ENCODE measurements at places on chromosomes 2 and 18.

- DNase-seq, result no peak
These were observed 20.8 kb downstream of the CRIM1 start for GRCh38 chr2:36376319-36376765.

- DNase-seq, result no peak
These were observed 37.3 kb upstream of the SKOR2 start for GRCh38 chr18:47288741-47289140.

DNA sequence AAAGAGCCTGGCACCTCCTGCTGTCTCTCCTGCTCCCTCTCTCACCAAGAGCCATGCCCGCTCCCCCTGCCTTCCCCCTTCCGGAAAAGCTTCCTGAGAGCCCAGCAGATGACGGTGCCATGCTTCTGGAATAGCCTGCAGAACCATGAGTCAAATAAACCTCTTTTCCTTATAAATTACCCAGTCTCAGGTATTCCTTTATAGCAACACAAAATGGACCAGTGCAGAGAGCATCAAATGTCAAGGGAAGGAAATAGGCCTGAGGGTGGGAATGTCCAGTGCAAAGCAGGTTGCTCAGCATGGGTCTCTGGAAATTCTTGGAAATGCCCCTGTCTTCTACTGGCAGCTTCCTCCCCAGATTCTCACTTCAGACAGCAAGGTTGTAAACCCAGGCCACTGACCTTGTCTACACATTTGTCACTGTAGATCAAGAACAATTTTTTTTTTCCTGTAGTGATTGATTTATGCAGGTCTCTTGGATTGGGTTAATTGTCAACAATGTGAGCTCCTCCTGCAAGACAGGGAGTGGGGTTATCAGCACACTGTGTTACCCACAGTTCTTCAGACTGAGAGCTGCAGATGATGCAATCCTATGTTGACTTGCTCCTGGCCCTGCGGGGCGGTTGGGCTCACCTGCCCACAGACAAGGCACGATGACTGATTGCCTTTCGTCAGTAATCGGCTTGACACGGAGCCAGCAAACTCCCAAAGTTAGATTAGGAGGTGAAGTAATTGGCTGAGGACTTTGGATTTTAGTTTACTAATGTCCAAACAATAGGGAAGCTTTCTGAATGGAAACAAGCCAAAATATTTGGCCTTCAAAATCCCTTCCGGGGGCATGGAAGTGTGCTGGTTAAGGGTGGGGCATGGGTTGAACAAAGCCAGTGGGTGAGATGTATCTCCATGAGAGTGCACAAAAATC, 5.4 kb upstream of the BOD1L2 start:
- DNase-seq, result no peak

- DNase-seq, result no peak
These were observed 68.4 kb upstream of the ITM2C start for GRCh38 chr2:230796280-230796862.

- no peak for DNase-seq
These were observed 66.2 kb downstream of the TSN start for GRCh38 chr2:121821476-121822158.

DNA sequence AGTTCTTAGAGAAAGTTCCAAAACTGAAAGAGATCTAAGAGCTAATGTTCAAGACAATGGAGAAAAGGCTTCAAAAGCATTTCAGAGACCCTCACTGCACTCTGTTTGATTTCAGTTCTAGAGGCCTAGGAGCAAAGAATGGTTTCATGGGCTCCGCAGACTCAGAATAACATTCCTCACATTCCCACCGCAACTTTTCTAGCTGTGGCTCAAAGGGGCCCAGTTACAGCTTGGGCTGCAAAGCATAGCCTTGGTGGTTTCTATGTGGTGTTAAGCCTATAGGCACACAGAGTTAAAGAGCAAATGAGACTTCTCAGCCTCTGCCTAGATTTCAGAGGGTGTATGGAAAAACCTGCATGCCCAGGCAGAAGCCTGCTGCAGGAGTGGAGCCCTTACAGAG, 73.0 kb downstream of the FSIP2 start:
- peak; percentile 10 for DNase-seq

GRCh38 chr2:99827296-99827999, 314.9 kb downstream of the AFF3 start:
- no peak for DNase-seq

GRCh38 chr18:9827793-9828505, 57.8 kb upstream of the TXNDC2 start:
- no peak for DNase-seq

DNA sequence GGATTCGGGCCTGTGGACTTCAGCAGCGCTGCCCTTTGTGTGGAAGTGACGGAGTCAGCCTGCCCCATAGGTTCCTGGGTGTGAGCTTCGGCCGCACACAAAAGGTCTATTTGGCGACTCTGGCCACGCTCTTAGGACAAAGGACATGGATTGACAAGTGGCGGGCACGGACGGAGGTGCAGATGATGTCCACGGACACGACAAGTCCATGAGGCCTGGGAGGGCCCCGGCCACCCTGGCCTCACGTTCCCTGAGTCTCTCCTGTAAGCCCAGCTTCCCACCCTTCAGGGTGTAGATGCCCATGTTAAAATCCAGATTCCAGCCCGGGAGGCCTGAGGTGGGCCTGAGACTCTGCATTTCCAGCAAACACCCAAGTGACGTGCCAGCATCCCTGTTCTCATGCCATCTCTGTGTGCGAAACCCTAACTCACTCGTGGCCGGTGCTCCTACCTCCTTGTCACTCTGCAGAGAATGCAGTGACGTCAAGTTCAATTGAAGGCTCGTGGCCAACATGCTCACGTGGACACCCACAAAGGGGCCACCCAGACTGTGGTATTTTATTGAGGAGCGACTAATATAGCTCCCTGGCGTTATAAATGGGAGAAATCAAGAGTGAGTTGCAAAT, 111.7 kb downstream of the RTP5 start:
- DNase-seq, result no peak

- DNase-seq, result no peak
These were observed 37.0 kb downstream of the PPP4R1 start for GRCh38 chr18:9577361-9577760.

DNA sequence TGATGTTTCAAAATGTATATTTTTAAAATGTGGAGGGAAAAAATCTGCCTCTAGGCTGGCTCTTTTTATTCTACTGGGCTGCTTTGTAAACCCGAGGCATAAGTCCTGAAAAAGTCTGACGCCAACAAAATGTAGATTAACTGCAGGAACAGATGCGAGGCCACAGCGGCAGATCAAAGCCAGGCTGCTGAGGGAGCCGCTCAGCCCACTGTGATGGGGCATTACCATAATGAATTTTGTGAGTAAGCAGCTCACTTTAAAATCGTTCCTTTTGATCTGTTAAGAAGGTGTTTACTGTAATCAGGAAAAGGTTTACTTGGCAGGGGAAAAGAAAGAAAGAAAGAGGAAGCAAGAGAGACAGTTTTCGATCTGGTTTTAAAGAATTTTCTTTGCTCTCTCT, 269.0 kb downstream of the ICOS start:
- DNase-seq, result peak; percentile 74

- DNase-seq, result no peak
These were observed 18.5 kb downstream of the PDCL3 start for GRCh38 chr2:100581277-100581612.

DNA sequence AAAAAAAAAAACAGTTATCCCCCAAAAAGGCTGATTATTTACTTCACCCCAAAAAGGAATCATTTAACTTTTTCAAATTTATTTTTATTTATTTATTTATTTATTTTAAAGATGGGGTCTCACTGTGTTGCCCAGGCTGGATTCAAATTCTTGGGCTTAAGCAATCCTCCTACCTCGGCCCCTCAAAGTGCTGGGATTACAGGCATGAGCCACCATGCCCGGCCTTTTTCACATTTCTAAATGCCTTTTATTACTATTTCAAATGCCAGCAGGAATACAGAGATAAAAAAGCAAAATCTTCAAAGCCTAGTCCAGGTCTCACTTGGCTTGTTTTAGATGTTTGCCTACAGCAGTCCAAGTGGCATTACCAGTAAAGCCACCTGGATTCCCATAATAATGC, 239.1 kb downstream of the ALPK2 start:
- DNase-seq, result no peak

DNA sequence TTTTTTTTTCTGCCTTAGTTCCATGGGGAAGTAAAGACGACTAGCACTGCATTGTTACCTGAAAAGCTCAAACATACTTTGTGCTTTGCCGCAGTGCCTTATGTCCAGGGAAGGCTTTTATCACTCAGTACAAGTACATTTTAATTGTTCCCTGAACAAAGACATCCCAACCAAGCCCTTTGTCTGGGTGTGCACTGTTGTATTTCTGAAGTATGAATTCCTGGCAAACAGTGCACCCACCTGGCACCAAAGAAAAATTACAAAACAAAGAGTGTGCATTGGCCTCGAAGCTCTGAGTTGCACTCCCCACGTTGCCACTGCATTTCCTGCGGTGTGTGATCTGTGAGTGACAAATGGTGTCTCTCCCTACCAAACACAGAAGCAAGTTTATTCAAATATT, 858.5 kb upstream of the PIK3C3 start:
- DNase-seq, result peak; percentile 8

GRCh38 chr2:40497251-40497859, 45.5 kb upstream of the SLC8A1 start:
- no peak for DNase-seq

DNA sequence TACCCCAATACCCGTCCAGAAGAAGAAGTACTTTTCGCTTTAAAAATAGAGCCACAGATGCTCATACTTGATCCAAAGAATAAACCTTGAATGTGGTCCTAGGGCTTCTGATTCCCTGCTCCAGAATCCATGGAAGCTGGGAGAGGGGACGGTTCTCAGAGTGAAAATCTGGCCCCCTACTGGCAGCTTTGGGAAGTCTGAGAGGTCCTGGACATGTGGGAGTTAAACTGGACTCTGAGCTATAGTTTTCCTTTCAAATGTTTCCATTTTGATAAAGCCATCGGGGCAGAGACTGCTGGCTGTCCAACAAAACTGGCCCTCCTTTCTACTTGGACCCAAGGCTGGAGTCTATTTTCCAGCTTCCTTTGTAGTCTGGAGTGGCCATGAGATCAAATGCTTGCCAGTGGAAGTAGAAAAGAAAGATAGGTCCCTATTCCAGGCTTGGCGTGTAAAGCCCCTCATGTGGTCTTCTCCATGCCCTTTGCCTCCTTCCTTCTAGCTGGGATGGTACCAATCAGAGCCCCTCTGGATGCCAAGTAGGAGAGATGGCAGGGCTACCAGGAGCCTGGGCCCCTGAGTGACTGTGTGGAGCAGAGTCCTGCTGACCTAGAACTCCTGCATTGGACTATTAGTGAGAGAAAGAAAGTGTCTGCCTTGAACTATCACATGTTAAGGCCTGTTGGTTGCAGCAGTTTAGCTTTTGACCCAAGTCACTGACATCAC, 37.7 kb upstream of the TBC1D8 start:
- peak; percentile 71 for DNase-seq

DNA sequence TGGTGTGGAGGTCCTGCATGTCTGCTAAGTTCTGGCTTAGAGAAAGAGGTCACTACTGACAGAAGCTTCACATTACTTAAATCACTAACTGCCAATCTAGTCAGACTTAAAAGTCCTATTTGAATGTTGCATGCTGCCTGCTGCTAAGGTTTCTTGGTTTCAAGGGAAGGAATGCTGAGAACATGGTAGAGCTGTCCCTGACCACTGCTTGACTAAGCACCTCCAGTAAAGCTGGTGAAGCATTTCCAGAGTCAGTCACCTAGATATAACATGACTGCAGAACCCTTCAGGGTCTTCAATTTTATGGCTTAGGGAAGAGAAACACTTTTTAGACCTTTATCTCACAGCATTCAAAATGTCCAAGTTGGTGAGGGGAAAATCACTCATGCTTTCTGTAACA, 2178.3 kb upstream of the PIK3C3 start:
- DNase-seq, result no peak

DNA sequence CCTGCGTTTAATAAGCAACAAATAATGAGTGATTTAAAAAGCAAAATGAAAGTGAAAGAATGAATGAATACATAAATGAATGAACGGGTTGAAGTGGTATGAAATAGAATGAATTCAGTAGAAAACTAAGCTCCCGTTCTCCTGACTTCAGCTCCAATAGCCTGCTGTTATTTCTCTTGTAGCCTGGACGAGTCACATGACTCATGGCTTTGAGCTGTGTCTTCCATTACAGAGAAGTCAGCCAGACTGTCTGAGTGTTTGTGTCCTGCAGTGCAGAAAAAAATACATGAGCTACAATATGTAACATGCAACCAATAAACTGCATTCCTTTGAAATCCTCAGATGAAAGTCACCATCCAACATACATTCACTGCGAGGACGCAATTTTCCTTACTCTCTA, 21.2 kb downstream of the SCG2 start:
- no peak for DNase-seq

All from WTC11 (cell line).